Epithelial cell of umbilical artery (primary cell): ENCODE measurements at places on chromosomes 3 and 15. TPM values are rescaled to one million over a fixed set of nuclear protein-coding genes. Genes with fewer than 3 reads are reported as not detected.

NTRK3 gene
- not detected in 2 replicates for total RNA-seq

C2CD4A gene
- total RNA-seq, result 4.2 and 5.2 TPM in 2 replicates

GALNT15 gene
- 1.3 and 8.7 TPM in 2 replicates for total RNA-seq

SLC38A3 gene
- under 0.01 TPM in 1 of 2 replicates, not detected in the other for total RNA-seq

SCG5 gene
- 3.2 and 4.6 TPM in 2 replicates for total RNA-seq

GPR27 gene
- total RNA-seq, result under 0.01 TPM in 1 of 2 replicates, not detected in the other

SI gene
- total RNA-seq, result not detected in 2 replicates

ATP2B2 gene
- total RNA-seq, result not detected in 2 replicates

IQGAP1 gene
- total RNA-seq, result 108 and 176 TPM in 2 replicates
